ENCODE measurements at places on chromosomes 4 and X.

DNA sequence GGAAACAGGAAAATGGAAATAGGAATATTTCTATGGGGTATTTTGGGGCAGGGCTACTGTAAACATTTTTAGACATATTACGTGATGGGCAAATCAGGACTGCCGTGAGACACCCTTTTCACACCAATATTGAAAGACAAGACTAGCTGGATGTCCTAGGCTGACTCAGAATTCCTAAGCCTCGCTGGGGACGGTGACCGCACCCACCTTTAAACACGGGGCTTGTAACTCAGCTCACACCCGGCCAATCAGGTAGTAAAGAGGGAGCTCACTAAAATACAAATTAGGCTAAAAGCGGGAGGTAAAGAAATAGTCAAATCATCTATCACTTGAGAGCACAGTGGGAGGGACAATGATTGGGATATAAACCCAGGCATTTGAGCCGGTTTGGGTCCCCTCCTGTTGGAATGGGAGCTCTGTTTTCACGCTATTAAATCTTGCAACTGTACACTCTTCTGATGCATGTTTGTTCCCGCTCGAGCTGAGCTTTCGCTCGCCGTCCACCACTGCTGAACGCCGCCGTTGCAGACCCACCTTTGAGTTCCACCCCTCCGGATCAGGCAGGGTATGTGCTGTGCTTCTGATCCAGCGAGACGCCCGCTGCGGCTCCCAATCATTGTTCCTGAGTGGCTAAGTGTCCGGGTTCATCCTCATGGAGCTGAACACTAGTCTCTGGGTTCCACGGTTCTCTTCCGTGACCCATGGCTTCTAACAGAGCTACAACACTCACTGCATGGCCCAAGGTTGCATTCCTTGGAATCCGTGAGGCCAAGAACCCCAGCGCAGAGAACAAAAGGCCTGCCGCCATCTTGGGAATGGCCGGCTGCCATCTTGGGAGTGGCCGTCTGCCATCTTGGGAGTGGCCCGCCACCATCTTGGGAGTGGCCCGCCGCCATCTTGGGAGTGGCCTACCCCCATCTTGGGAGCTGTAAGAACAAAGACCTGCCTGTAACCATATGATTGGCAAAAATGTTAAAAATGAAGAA lies 152.6 kb downstream of the CRLF2 start:
- DNase-seq, result no peak

DNA sequence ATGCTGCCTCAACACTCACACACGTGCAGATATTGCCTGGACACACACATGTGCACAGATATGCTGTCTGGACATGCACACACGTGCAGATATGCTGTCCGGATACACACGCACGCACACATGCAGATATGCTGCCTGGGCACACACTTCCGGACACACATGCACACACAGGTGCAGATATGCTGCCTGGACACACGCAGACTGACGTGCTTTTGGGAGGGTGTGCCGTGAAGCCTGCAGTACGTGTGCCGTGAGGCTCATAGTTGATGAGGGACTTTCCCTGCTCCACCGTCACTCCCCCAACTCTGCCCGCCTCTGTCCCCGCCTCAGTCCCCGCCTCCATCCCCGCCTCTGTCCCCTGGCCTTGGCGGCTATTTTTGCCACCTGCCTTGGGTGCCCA lies 14.7 kb downstream of the FGFRL1 start:
- DNase-seq, result peak; percentile 91

DNA sequence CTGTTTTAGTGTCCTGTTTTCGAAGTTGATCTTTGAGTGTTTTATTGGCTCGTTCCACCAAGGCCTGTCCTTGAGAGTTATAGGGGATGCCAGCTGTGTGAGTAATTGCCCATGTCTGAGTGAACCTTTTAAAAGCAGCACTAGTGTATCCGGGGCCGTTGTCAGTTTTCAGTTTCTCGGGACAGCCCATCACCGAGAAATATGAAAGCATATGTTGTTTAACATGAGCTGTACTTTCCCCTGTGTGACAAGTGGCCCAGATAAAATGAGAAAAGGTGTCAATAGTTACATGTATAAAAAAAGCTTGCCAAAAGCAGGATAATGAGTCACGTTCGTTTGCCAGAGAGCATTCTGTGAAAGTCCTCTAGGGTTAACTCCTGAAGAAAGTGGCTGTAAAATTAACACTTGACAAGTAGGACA lies 48.6 kb upstream of the RASSF6 start:
- no peak for DNase-seq

GRCh38 chr4:189048119-189048518 lies 892.6 kb upstream of the FRG1 start:
- no peak for DNase-seq

DNA sequence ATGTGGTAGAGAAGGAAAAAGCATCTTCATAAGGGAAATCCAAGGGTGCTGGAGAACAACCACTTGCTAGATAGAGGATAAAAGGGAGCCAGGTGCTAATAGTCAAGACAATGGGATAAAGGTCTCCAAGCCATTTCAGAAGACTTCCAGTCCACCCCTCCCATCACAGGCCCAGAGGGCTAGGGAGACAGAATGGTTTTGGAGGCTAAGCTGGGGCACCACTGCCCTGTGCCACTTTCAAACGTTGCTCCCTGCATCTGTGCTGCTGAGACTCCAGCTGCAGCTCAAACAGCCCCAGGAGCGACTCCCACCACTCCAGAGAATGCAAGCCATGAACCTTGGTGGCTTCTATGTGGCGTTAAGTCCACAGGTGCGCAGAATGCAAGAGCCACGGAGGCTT lies 38.4 kb upstream of the HUWE1 start:
- DNase-seq, result no peak

DNA sequence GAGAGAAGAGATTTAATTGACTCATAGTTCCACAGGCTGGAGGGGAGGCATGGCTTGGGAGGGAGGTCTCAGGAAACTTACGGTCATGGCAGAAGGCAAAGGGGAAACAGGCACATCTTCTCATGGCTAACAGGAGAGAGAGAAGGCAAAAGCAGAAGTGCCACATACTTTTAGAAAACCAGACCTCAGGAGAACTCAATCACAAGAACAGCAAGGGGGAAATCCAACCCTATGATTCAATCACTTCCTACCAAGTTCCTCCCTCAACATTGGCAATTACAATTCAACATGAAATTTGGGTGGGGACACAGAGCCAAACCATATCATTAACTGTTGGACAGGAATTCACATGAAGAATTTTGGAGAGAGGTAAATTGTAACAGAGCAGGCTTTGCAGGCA lies 485.3 kb upstream of the PITX2 start:
- DNase-seq, result no peak

DNA sequence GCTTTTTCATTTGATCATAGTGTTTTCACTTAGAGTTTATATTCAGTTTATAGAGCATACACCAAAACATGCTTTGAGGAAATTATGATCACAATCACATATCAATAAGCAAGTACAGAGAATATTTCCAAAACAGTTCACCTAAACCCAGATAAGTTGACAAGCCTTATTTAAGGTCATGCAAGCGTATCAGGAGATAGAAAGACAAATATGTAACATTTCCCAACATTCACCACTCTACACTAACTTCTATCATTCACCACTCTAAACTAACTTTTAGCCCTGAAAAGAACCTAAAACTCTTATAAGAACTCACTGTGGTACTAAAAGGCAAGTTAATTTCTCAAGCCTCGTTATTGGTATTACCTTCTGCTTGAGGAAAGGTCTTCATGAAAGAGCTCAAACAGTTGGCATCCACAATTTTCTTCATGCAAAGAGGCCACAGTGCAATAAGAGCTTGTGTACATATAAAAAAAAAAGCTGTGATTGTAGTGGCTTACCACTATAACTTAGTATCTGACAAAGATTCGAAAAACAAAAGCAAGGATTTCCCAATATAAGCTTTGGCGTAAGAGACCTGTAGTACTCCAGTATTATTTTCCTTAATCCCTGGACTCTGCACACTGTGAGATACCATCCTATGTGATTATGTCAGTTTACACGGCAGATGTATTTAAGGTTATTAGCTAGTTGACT lies 903.3 kb downstream of the STIM2 start:
- DNase-seq, result no peak

- DNase-seq, result no peak
Observed at GRCh38 chrX:120517936-120518335, 42.8 kb downstream of the CUL4B start.

GRCh38 chr4:22029803-22030202 lies 81.2 kb upstream of the KCNIP4 start:
- no peak for DNase-seq

GRCh38 chr4:157591245-157591644 lies 370.7 kb downstream of the GRIA2 start:
- DNase-seq, result no peak

- DNase-seq, result no peak
Observed at GRCh38 chr4:183099537-183100297, 660 bp downstream of the WWC2 start.

DNA sequence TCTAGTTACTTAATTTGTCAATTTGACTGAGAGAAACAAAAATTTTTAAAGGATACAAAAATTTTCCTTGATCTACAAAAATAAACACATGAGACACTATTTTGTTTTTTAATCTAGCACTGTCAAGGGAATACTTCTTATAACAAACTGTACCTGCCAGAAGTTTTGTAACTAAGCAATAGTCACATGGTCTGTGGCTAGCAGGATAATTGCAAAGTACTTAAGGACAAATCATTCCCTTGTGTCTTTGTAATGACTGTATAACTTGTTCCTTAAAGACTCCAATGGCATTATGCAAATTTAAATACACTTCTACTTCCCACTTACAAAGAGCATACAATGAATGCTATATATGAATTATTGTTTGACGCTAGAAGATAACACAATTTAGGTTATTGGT lies 25.1 kb upstream of the ANK2 start:
- no peak for DNase-seq

- DNase-seq, result no peak
Observed at GRCh38 chr4:33090910-33091309, 2370.7 kb downstream of the PCDH7 start.

- DNase-seq, result no peak
Observed at GRCh38 chr4:72768364-72768763, 199.3 kb upstream of the ADAMTS3 start.

DNA sequence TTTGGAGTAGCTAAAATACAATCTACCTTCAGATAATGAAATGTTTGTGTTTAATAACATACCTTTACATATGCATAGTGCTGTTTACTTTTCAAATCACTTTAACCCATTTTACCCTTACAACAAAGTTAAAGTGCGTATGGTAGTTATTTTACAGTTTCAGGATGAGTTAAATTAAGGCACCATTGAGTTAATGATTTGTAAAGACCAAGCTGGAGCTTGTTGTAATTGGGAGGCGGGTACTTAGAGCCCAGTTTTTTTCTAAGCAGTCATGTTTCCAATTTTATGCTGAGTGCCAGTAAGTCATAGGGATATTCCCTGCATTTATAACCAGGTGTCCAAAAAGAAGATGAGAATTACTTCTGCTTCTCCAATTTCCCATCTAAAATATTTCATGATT lies 84.2 kb upstream of the NRK start:
- DNase-seq, result no peak

DNA sequence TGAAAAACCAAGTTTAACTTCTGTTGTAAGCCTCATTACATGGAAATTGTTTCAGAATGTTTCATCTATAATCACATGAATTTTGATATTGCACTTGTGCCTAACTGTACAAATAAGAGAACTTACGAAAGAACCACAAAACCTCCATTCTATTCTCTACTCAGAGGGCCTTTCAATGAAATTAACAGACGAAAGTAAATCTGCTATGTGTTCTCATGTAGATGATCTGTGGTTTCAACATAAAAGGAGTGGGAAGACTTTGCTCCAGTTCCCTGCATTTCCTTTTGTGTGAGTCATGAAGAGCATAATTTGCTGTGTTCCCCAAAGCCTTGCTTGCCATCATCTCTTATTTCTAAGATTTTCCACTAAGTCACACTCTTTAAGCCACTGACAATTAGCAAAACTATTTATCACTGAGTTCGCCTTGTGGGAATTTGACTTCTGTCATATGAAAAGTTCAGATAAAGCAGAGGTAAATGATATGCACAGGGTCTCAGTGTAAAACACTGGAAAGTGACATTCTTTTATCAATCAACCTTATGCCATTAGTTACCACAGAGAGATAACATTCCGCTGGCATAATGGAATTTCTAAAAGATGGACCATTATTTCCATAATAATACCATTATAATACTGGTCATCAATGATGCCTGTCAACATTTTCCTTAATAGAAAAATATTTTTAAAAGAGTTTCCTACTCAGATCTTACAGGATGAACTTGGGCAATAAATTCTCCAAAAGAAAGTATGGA lies 329.8 kb downstream of the NR3C2 start:
- DNase-seq, result no peak

GRCh38 chr4:40881851-40882250 lies 132.1 kb downstream of the NSUN7 start:
- DNase-seq, result no peak

GRCh38 chrX:16662402-16662801 lies 12.4 kb downstream of the S100G start:
- no peak for DNase-seq

DNA sequence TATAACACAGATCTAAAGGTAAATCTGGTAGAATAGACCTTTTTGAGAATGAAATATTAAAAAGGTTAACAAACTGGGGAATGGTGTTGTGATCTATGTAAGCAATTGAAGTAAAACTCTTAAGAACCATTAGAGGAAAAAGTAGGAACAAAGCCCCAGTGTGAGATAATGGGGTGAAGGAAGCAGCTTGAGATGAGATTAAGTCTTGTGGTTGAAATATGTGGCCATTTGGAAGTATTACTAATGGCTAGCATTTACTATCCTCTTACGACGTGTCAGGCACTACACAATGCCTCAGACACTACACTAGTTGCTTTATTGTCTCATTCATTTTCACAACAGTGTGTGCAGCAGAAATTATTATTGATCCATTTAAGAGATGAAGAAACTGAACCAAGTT lies 25.9 kb upstream of the NDNF start:
- no peak for DNase-seq

GRCh38 chr4:102574317-102574716 lies 73.2 kb downstream of the NFKB1 start:
- DNase-seq, result no peak

GRCh38 chr4:10438924-10439323 lies 18.3 kb downstream of the ZNF518B start:
- no peak for DNase-seq

- no peak for DNase-seq
Observed at GRCh38 chr4:155820887-155821518, 45.1 kb downstream of the ASIC5 start.

- DNase-seq, result no peak
Observed at GRCh38 chr4:20532871-20533870, 167.1 kb upstream of the PACRGL start.

GRCh38 chr4:163967263-163967662 lies 472.8 kb downstream of the TMA16 start:
- no peak for DNase-seq

GRCh38 chr4:137312257-137312656 lies 220.0 kb downstream of the PCDH18 start:
- no peak for DNase-seq
